ENCODE measurements at places on chromosomes 1 and 21.

DNA sequence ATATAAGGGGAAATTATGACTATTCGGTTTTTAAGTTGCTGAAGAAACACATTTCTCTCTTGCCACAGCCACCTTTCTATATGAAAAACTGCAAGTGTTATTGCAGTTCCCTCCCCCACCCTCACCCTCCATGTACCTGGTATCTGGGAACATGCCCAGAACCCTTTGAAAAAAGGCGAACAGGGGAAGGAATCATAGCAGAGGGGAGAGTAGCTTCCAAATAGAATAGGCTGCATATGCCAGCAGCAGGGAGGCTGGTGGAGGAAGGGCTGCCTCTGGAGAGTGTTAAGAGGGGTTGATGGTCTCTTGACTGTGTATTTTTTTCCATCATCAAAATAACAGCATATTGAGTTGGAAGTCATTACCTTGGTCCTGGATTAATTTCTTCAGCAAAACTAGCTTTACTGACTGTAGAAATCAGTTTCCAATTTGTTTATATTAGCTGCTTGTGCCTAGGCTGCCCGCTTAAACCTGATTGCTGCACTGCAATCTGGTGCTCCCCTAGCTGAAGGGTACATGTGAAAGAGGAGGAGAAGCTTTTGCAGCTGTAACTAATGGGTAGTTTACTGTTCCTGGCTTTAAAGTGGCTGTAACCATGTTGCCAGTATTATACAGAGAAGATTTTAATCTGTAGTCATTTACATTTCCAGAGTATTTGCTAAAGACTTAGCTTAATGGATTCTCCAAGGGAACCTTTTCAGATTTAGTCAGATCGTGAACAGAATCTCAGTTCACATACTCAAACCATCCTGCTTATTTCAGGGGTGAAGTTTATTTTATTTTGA lies 22.7 kb downstream of the AHCYL1 start:
- no peak for DNase-seq

DNA sequence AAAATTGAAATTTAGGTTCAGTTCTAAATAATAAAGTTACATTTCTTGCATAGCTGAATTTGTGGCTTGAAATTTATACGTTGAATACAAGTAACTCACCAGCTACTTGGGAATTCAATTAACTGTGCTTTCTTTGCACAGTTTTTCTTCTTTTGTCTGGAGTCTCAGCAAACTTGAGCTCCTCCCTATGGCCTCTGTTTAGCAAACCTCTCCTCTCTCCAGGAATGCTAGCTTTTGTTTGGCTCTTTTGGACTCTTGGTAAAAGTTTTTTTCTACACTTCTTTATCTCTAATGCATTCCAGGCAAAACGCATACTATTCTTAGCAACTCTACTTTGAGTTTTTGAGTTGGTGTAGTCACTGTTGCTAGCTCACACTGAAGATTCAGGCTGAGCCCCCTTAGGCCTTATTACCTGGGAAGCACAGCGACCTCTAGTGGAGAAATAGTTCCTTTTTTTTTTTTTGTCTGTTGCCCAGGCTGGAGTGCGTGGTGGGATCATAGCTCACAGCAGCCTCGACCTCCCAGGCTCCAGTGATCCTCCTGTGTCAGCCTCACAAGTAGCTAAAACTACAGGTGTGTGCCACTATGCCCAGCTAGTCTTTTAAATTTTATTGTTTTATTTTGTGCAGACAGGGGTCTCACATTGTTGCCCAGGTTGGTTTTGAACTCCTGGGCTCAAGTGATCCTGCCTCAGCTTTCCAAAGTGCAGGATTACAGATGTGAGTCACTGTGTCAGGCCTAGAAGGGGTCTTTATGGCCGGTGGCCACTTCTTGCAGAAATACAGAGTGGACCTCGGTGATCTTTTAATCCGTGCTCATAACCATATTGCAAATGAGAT lies 61.7 kb downstream of the CASQ2 start:
- no peak for DNase-seq

- no peak for DNase-seq
Observed at GRCh38 chr1:246681900-246682895, 42.0 kb upstream of the SCCPDH start.

- DNase-seq = no peak
Observed at GRCh38 chr21:39882151-39882838, 15.1 kb downstream of the PCP4 start.

- DNase-seq = no peak
Observed at GRCh38 chr1:53075761-53076163, 13.7 kb downstream of the PODN start.

DNA sequence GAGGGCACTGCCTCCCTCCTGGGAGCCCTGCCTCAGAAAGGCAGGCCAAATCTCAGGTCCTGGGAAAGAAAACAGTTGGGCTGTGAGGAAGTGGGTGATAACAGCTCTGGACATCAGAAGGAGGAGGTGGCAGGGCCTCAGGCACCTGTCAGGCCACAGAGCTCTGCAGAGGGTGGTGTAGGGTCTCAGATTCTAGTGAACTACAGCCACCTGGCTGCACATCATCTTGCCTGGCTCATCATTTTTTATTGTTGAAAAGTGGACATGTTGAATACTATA lies 15.3 kb upstream of the ZNF678 start:
- DNase-seq = no peak

DNA sequence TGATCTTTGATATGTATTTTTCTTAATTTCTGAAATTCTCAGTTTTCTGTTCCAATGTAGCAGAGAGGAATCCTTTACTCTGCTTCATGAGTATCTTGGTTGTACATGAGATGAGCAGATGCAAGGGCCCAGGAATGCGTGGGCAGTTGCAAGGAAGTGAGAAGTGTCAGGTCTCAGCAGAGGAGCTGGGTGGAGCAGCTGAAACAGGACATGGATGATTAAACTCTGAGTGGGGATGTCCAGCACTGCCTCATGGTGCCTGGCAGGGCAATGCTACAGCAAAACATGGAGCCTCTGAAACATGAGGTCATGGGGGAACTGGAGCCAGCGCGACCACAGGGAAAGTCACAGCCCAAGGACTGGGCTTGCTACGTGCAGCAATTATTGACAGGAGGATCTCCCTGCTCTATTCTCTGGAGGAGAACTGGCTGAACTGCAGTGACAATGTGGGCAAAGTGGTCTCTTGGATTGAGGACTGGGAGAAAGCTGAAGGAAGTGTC lies 48.4 kb downstream of the COLGALT2 start:
- DNase-seq = no peak

DNA sequence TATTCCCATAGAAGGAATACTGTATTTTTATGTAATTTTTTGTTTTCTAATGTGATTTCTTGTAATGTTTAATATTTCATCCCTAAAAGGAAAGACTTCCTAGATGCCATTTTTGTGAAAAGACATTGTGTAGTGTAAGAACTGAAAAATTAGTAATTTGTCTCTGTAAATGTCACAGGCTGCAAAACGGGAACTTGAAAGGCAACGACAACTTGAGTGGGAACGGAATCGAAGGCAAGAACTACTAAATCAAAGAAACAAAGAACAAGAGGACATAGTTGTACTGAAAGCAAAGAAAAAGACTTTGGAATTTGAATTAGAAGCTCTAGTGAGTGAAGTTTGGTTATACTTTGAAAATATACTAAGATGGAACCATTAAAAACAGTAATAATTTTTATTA lies 132.2 kb downstream of the ITSN1 start:
- DNase-seq = no peak
